ENCODE measurements at places on chromosomes 6 and 20. TPM values are rescaled to one million over a fixed set of nuclear protein-coding genes. Genes with fewer than 3 reads are reported as not detected.

The UNC93A gene
- total RNA-seq = not detected

The BPI gene
- total RNA-seq = not detected

The GPR6 gene
- not detected for total RNA-seq

The RNF8 gene
- total RNA-seq = 32.3 TPM

- DNase-seq = no peak
These were observed 180.9 kb downstream of the KIF16B start for GRCh38 chr20:16392346-16392745.

DNA sequence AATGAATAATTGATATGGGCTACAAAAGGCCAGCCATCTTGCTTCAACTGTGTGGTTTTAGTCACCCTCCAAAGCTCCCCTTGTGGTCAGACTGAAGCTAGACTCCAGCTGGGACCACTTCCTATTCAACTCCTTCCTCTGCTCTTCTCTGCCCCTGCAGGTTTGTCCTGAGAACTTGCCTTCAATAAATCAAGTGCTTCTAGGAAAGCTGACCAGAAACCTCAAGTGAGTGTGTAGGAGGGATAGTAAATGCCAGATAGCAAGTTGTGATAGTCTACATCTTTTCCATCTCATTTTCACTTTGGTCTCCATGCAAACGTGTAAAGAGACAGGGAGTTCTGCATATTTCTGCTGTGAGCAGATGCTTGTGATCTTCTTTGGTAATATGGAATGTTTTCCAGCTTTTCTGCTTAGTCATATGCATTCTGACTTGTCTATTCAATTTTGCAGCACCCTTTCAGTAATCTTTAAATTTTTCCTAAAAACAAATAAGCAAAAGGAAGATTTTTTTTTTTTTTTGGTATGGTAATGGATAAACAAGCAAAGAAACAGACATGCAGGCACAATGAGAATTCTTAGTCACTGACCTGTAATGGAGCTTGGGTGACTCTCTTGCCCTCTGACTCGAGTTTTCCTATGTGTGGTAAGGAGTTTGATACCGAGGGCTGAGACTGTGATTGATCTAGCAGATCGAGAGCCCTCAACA is 201.3 kb upstream of the BTBD3 start:
- peak; percentile 72 for DNase-seq

GRCh38 chr6:47665112-47665511 is 33.3 kb upstream of the ADGRF4 start:
- DNase-seq = peak; percentile 94

DNA sequence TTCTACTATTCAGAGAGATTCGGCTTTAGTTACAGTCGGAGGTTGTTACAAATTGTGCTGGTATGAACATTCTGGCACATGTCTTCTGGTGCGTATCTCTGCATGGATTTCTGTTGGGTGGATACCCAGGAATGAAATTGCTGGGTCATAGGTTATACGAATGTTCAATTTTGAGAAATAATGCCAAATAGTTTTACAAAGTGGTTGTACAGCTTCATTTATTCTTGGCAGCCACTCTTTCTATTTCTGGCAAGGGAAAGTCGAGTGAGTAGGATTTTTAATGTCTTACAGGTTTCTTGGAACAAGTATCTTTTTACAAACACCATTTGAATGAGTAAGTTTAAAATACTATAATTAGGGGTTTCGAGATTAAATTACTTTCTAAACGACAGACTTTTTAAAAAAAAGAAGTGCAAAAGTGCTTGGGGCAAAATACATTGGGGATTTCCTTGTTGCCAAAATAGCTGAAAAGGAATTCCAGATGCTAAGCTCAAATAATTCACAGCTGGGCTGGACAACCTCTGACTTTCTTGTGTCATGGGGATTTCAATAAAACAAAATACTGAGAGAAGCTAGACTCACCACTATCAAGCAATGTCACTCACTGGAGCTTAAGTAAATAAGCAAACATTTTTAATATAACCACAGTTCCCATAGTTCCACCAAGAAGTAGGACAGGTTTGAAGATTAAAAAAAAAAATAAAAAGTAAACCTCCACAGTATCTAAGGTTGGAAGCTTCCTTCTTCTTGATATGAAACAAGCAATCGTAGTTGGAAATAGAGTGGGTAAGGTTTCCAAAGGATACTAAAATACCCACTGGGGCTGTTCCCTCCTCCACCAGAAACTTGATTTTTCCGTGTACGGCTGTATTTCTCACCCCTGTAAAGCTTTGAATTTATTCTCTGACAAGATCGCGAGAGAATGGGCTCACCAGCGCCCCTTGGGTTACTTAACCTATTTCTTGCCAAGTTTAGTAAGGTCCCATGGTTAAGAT is 21.6 kb upstream of the GFOD1 start:
- no peak for DNase-seq

DNA sequence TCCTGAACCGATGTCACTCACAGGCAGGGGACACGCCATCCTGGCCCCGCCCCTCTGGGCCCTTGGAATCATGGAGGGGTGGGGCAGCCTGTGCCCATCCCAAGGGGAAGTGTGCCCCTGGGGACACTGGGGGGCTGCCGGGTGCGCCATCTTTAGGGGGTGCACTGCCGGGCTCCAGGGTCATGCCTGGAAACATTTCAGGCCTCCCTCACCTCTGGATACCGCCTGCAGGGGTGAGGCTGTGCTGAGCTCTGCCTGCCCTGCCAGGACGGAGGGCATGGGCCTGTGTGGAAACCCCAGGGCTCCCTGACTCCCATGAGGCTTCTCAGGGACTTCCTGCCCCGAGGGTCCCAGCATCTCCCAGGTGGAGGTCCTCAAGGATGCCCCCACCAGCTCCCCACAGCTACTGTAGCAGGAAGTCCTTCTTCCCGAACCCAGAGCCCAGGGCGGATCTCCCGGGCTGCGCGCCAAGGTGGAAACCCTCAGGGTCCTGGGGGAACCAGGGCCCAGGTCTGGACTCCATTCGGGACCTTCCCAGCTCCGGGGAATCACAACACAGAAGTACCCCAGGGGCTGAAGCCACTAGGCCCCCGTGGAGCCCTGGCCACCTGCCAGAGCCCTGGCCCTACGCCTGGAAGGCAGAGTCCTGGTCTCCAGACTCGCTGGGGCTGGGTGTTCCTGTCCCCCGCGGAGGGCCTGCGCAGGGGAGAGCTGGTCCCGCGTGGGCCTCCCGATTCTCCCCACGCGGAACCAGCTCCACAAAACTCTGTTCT is 15.6 kb downstream of the CHRNA4 start:
- DNase-seq = no peak

The PNPLA1 gene
- not detected for total RNA-seq

DNA sequence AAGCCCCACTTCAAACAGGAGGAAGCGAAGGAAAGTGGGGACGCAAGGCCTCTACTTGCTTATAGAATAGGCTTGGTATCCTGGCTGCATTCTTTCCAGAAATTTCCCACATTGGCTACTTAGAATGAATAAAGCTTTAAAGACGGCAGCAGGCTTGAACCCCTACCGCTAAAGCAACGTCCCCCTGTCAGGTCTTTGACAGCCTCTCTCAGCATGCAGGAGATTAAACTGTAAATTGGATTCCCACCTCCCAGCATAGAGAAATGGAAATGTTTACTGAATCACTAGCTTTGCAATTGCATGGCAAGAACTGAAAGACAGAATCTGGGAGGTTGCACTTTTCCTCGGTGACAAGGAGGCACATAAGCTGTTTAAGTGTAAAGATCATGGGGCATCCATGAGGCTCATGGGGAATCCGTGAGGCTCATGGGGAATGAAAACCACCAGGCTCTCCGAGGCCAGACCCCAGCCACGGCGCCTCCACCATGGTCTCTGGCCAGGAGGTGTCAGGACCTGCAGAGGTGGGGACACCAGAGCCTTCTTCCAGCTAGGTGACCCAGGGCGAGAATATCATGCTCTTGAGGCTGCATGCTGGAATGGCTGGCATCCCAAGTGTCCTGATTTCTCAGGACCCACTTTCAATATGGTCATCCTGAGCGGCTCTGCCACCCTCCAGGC is 10.3 kb downstream of the LEMD2 start:
- no peak for DNase-seq

DNA sequence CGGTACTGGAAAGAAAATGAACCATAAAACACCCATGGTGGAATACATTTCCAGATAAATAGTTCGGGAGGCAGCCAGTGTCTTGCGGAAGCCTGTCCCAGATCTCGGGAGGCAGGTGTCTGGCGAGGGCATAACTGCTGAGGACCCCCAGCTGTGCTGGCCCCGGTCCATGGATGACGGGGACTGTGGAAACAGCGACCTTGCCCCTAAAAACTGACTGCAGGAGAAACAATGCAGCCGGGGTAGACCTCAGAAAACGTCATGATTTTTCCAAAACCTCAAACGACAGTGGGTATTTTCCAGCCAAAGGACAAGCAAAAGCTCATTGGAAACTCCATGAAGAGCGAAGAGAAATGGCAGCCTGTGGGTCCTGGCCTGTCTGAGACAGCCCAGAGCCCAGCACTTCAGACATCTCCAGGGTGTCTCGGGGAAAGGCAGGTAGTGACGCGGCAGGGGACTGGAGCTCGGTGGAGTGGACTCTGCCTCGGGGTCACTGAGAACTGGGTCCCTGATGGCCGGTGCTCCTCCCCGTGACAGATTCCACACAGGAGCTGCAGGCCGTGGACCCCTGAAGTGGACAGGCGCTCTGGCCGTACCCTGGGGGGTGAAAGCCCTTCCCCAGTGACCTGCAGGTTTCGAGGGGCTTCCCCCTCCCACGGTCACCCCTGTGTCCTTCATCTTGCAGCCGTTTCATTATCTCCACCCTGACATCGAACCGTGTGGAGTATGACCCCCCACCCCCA is 188.6 kb downstream of the SYNDIG1 start:
- no peak for DNase-seq

DNA sequence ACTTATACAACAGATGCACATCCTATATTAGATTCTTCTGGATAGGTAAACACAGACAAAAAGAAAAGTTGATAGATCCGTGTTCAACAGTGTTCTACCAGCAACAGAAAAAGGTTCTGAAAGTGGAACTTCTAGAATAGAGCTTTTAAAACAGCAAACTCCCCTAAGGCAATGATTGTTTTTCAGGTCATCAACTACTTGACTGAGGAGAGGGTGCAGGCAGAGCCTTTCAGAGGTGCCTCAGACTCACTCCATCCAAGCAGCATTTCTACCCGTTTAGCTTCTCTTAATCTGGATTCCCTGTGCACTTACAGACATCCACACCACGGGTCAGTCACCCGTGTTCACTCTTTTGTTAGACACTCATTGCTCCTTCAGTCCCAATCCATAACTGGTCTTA is 28.9 kb downstream of the FYN start:
- DNase-seq = no peak

The SLC24A3 gene
- total RNA-seq = 0.25 TPM

DNA sequence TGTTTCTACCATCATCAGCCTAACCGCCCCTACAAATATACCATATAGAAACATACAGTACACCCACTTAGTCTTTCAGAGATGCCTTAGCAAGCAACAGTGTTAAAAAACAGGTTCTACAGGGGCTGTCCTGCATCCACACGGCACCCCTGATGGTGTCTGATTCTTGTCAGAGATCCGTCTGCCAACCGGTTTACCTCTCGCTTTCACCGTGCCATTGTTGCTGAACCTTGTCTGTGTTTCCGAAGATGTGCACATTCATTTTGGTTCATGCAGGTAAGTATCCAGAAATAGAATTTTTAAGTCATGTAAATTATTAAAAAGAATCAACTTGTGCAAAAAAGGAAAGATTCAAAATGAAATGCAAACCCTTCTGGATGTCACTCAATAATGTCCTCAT is 52.9 kb downstream of the EPHA7 start:
- no peak for DNase-seq

- no peak for DNase-seq
These were observed 128.8 kb upstream of the CDH4 start for GRCh38 chr20:61123286-61123685.

GRCh38 chr20:33733654-33734576 is 2.1 kb downstream of the ZNF341 start:
- no peak for DNase-seq

DNA sequence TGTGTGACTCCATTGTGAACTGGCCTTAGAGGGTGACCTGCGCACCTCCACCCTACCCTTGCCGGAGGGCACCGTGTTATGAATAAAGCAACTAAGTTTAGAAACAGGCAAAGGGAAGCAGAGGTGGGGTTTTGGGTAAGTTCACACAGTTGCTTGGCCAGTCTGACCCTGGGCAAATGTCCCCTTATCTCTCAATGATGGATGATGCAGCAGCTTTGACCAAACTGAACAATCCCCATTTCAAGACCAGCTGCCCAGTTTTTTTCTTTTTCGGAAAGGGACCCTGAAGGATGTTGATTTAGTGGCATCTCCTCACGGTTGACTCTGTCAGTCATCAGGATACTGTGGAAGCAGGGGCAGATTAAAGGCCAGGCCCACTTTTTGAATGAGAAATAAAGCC is 68.7 kb upstream of the PRDM1 start:
- DNase-seq = no peak

DNA sequence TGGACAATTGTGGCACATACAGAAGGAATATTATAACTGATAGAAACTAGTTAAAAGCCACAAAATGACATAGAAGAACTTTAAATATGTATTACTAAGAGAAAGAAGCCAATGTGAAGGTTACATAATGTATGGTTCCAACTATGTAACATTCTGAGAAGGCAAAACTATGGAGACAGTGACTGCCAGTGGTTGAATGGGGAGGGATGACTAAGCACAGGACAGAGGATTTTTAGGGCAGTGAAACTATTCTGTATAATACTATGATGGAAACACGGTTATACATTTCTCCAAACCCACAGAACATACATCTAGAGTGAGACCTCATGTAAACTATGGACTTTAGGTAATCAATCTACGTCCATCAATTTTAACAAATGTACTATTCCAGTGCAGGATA is 22.4 kb downstream of the SYNCRIP start:
- DNase-seq = no peak

DNA sequence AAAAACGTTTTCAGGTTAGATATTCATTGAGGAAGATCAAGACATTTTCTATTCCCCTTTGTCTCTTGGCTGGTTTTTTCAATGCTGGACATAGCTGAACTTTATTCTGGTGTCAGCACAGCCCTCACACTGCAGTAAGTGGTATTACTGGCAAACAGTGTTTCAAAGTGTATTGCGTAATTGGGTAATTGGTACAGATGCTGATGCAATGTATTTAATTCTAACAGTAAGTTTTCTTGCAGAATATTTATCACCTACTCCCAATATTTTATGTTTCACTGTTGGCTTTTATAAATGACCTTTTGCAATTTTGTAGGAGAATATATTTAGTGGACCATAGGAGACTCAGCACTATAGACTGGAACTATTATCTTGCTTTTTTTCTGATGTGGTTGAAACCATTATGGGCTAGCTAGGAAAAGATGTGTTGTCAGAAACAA is 287.6 kb upstream of the SOX4 start:
- peak; percentile 11 for DNase-seq

DNA sequence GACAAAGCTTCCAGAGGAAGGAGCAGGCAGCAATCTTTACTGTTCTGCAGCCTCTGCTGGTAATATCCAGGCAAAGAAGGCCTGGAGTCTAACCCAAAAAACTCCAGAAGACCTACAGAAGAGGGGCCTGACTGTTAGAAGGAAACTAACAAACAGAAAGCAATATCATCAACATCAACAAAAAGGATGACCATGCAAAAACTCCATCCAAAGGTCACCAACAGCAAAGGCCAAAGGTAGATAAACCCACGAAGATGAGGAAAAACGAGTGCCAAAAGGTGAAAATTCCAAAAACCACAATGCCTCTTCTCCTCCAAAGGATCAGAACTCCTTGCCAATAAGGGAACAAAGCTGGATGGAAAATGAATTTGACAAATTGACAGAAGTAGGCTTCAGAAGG is 469.8 kb upstream of the FLRT3 start:
- DNase-seq = no peak

The HLA-DQA2 gene
- not detected for total RNA-seq

- DNase-seq = no peak
These were observed at the start of gene SLA2 for GRCh38 chr20:36645998-36646397. TSS of gene SLA2 (minus strand) at chr20:36646196. CDS start at chr20:36641335, 4,861 bp downstream.

The ADGRF4 gene
- 2.8 TPM for total RNA-seq

- no peak for DNase-seq
These were observed 2.3 kb downstream of the SPEF1 start for GRCh38 chr20:3778976-3779375.
